ENCODE measurements at places on chromosomes 7 and 10.

- no peak for DNase-seq
Observed at GRCh38 chr10:59434463-59435321, 72.3 kb upstream of the FAM13C start.

DNA sequence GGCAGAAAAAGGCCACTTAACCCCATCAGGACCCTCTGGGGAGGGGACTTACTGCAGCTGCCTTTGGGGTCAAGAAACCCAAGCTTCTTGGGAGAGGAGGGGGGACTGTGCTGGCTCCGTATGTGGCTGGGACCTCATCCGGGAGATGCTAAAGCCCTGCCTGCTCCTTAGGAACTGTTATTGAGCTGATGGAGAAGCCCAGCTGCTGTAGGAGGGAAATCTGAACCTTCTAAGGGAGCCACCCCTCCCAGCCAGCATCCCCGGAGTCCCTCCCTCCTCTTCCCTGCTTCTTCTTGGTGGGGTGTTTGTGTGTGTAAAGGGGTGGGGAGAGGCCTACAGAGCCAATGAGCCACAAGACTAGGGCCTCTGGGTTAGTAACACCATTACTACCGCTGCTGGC is 8.2 kb downstream of the KCNIP2 start:
- DNase-seq = no peak

GRCh38 chr7:121360564-121360963 is 31.8 kb downstream of the WNT16 start:
- DNase-seq = no peak

GRCh38 chr10:11295492-11295891 is 277.8 kb downstream of the CELF2 start:
- DNase-seq = no peak

DNA sequence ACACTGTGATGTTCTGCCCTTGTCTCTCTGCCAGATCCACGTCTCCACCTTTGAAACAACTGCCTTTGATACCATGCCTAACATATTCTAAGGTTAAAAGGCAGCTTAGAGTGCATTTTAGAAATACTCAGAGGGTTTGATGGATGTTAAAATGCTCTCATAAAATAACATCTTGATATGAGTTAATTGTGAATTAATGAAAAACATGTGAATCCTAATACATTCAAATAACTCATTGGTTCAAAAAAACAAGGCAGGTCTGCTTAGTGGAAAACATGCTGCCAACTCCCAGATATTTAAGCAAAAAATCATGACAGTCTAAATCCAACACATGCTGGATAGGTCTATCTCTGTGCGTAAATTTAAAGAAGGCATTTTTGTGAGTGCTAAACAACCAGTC is 291.8 kb downstream of the AHR start:
- DNase-seq = no peak

GRCh38 chr7:31925753-31926454 is 144.3 kb downstream of the PDE1C start:
- DNase-seq = no peak

- no peak for DNase-seq
Observed at GRCh38 chr7:120743128-120743527, 114.8 kb downstream of the TSPAN12 start.
